ENCODE measurements at places on chromosomes 2 and 18.

- DNase-seq = no peak
These were observed 97.9 kb upstream of the NOL4 start for GRCh38 chr18:34322365-34323289.

DNA sequence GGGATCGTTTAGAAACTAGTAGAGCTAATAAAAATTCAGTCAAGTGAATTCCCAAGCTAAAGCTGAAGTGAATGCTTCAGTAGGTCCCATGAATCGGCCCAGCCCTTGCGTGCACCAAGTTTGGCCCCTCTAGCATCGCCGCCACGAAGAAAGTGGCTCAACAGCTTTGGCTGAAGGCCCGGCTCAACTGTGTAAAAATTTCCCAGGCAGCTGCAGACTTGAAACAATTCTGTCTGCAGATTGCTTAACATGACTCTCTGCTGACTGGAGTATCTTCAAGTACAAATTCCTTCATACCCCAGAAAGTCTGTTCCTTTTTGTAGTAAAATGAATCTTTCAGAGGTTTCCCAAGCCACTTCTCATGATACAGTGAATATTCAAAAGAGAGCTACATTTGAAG lies 32.7 kb downstream of the ALMS1 start:
- no peak for DNase-seq

DNA sequence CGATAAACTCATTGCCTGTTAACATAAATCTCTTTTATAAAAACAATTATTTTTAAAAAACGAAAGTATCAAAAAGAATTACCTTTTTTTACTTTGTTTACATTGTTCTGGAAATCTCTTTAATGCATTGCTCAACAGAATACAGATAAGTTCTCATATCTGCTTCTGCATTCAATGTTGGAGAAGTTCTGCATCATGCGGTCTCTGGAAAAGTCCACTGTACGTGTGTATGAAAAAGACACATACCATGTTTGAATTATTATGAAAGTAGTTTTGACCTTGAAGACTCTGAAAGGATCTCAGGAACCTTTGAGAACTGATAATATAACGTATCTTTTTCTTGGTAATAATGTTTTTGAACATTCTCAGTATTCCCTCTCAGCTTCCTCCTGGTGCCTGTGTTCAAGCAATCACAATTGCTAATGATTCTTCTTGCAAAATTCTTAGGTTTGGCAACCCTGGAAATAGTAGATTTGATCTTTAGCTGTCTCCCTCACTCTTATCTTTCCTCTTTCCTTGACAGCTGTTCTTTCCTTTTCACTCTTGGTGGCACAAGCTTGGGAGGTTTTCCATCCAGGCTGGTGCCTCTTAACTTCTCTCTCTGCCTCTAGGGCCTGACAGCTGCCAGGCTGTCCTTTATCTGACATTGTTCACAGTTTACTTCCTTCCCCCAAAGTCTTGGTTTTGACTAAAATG lies 12.4 kb upstream of the IL1R1 start:
- DNase-seq = no peak

- DNase-seq = no peak
These were observed 114.1 kb upstream of the TLK1 start for GRCh38 chr2:171274757-171275156.

GRCh38 chr2:221897718-221898117 lies 325.6 kb upstream of the EPHA4 start:
- DNase-seq = no peak

DNA sequence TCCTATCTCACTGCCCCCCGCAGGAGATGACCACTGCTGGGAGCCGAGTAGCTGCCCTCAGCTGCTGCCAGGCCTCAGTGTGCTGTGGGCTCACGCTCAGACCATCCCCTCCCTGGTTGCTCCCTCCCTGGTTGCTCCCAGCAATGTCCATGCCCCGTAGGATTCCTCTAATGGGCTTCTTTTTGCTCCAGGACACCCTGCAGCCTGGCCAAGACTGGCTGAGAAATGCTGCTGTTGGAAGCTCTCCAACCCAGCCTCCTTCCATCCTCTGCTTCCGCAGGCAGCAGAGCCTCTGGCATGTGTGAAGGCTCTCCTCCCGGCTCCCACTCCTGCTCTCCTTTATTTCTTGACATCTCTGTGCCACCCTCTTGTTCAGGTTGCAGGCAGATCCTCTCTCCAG lies 48.6 kb downstream of the SOX11 start:
- DNase-seq = no peak

All from activated naive CD4-positive, alpha-beta T cell (primary cell).